ENCODE measurements at places on chromosomes 7 and 10.

DNA sequence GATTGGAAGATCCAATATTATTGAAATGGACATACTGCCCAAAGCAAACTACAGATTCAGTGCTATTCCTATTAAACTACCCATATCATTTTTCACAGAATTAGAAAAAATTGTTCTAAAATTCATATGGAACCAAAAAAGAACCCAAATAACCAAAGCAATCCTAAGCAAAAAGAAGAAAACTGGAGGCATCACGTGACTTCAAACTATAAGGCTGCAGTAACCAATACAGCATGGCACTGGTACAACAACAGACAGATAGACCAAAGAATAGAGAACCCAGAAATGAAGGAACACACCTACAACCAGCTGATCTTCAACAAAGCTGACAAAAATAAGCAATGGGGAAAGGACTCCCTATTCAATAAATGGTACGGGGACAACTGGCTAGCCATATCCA lies 765.4 kb downstream of the SORCS3 start:
- DNase-seq = no peak

DNA sequence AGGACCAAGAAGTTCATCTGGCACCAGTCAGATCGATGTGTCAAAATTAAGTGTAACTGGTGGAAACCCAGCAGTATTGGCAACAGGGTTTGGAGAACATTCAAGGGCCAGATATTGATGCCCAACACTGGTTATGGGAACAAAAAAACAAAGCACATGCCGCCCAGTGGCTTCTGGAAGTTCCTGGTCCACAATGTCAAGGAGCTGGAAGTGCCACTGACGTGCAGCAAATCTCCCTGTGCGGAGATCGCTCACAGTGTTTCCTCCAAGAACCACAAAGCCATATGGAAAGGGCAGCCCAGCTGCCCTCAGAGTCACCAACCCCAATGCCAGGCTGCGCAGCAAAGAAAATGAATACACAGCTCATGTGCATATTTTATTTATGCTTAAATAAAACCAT lies 10.1 kb upstream of the C7orf33 start:
- DNase-seq = no peak

DNA sequence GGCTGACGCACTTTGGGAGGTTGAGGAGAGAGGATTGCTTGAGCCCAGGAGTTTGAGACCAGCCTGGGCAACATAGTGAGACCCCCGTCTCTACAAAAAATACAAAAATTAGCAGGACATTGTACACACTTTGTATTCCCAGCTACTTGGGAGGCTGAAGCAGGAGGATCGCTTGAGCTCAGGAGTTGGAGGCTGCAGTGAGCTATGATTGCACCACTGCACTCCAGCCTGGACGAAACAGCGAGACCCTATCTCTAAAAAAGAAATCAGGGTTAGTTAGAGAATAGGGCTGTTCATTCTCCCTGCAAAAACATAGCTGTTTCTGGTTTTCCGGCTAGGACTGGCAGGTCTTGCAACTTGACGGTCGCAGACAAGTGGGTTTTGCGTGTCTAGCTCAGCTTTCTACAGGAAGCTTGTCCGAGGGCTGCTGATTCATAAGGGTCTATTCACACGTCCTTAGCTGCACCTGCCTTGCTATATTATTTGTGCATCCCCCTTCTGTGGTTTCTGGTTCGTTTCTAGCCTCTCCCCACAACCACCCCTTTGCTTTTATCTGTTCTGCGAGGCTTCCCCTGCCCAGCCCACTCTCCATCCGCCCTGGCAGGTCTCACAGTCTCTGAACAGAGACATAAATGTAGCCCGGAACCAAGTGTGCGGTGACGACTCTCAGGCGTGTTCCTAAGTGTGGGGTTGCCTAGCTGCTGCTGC lies 10.7 kb downstream of the AMZ1 start:
- peak; percentile 51 for DNase-seq

DNA sequence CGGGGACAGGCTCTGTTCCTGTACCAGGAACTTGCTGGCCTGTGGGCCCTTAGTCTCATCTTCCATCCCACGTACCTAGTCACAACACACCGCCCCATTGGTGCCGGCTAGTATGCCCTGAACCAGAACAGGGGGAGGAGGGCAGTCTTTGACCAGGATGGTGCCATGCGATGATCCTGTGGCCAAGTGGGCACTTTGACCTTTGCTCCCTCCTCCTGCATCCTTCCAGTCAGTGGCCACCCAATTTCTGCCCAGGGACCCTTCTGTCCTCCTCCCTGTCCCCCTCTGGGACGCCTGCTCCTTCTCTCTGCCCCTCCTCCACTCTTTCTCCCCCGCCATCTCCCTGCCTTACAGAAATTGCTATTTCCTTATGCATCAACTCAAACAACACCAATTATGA lies 126.3 kb upstream of the CHST15 start:
- DNase-seq = no peak

- no peak for DNase-seq
These were observed 13.3 kb downstream of the ZCCHC24 start for GRCh38 chr10:79431891-79432831.

DNA sequence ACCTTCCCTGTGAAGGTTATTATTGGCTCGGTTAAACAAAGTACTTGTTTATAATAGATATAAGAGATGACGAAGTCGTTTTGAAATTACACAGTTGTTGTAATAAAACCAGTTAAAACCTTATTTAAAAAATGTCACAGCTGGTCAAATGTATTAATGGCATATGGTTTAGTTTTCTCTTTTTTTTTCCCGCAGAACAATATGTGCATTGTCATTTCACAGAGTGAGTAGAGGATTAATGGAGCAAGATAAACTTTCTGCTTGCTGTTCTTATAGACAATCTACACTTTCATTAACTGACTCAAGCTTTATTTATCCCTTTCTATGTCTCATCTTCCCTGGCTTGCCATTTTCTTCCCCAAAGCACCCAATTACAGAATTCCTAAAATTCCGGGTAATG lies 404.3 kb upstream of the NPVF start:
- DNase-seq = no peak

DNA sequence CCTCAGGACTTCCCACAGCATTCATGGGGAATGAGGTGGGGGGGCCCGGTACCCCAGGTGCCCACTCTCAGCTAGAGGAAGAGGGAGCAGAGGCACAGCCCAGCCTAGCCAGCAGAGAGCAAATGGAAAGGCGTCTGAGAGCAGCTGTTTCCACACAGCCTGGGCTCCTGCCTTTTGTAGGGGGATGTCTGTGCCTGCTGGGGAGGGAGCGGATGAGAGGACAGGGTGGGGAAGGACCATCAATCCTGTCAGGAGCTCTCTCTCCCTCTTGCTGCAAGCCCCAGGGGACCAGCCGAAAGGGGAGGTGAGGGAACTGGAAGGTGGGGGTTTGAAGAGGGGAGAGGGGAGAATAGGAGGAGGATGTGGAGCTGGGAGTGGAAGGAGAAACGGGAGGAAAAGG lies at the start of gene PKD2L1:
Gene PKD2L1 (minus strand): TSS at position 150 of the 400 bp plus-strand sequence. CDS start 125 bp downstream, at position 25.
- DNase-seq = no peak

DNA sequence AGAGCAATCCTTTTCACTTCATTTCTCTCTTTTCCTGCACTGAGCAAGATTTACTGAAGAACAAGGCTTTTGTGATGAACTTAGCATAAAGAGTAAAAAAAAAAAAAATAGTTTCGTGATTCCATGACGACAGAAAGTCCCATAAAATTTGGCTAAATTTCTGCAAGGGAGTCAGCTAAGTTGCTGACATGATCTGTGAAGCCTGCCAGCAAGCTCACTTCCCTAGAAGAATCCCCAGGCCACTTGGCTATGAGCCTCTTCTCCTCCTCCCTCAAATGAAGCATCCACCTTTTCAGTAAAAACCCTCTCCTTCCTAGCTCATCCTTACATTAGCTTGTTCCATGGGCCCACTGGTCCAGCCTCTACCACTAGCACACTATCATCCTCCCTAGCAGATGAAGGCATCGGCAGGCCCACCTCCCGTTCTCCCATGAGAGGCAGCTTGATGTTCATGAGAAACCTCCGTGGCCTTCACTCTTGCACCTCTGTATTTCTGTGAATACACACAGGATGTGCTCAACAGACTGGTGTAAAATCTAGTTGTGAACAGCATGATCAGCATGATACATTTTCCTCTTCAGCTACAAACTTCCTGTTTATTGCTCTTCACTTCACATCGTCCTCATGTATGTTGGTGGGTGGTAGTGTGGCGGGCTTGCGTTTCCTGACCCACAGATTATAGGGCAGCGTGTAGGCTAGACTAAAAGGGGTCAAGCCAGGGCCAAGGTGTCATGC lies 30.9 kb downstream of the GIMAP8 start:
- DNase-seq = peak; percentile 53

DNA sequence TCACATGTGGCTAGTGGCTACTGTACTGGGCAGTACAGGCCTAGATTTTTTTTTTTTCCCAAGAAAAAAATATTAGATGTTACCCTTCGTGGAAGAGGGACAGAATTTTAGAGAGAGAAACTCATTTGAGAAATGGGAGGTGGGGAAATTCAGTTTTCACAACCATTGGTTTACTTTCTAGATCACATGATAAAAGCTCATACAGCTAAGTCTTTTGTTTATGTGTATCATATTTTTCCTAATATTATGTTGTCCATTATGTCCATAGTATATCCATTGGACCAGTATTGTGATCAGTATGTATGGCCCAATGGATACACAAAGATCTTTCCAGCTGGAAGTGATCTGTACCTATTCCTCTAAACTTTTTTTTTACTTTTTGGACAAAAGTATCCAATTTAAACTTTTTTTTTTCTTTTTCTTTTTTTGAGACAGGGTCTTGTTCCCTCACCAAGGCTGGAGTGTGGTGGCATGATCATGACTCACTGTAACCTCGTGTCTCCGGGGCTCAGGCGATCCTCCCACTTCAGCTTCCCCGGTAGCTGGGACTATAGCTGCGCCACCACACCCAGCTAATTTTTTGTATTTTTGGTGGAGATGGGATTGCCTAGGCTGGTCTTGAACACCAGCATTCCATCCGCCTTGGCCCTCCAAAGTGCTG lies 4.1 kb downstream of the CALU start:
- DNase-seq = no peak

DNA sequence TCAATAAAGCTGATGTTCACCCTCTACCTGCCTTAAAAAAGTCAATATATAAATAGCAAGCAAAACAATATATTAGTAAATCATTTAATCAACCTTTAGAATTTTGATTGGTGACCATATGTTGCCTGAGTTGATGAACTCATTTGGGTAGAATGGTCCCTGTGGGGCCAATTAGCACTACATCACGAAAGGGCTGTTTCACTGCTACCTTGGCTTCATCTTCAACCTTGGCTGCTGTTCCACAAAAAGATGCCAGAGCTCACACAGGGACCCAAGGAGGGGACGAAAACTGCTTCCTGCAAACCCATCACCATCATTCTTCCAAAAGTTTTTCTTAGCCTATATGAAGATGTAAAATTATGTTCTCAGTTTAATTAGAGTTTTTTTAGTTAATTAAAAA lies 35.4 kb upstream of the HBP1 start:
- DNase-seq = no peak

DNA sequence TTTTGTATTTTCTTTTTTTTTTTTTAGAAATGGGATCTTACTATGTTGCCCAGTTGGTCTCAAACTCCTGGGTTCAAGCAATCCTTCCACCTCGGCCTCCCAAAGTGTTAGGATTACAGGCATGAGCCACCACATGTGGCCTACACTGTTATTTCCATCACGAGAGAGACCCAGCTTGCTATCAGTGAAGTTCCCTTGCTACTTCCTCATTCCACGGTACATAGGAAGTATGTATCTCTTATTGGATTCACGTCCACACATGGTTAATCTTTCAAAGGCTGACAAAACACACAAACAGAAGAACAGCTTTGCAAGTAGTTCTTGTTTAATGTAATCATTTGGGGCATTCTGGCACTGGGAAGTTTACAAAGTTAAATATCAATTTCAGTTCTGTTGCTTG lies 50.9 kb downstream of the DCLRE1A start:
- DNase-seq = no peak

DNA sequence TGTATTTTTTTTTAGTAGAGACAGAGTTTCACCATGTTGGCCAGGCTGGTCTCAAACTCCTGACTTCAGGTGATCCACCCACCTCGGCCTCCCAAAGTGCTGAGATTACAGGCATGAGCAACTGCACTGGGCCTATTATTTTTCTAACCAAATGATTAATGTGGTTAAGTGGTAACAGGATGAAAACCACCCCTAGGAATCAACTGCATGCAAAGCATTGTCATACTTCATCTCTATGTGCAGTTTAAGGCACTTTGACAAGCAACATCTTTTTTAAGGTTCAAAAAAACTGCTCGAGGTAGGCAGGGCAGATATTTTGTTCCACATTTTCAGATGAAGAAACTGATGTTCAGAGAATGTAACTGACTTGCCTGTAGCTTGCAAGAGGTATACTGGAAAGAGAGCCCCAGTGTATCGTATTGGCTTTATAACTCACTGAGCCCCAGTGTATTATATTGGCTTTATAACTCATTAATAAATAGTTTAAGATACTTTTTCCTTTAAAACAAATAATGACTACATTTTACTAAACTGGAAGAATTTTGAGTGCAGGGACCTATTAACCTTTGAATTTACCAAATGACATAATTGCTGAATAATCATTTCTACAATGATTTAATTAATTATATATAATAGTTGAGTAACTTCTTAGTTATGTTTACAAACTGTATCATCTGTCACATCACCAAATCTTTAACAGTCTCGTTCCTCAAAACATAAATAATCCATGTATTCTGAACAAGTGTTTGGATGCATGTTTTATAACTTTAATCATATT lies 38.1 kb downstream of the RTKN2 start:
- no peak for DNase-seq

Measured in activated CD4-positive, alpha-beta T cell treated with anti-CD3 and anti-CD28 coated beads, Interleukin-2, amount 50 U/mL, for 1 hour (primary cell).